C1 segment of cervical spinal cord (tissue), 14 donors: ENCODE measurements at places on chromosomes 13 and 19.

DNA sequence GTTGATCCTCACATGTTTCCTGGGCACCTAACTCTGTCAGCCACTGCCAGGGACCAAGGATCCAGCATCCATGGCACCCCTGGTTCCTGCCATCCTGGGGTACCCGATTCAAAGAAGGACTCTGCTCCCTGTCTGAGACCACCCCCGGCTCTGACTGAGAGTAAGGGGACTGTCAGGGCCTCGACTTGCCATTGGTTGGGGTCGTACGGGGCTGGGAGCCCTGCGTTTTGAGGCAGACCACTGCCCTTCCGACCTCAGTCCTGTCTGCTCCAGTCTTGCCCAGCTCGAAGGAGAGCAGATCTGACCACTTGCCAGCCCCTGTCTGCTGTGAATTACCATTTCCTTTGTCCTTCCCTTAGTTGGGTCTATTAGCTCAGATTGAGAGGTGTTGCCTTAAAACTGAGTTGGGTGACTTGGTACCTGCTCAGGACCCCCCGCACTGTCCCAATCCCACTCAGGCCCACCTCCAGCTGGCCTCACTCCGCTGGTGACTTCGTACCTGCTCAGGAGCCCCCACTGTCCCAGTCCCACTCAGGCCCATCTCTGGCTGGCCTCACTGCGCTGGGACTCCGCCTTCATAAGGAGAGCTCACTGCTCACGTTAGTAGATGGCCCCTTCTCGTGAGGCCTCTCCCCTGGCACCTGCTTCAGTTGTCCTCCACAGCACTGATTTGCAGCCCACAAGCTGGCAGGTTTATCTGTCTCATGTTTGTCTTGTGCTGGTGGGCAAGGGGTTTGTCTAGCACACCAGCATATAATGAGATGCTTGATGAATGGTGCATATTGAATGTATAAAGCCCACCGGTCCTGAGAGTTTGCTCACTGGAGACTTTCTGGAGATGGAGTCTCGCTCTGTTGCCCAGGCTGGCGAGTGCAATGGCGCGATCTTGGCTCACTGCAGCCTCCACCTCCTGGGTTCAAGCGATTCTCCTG lies 3.9 kb downstream of the RPL28 start:
- no peak for DNase-seq

DNA sequence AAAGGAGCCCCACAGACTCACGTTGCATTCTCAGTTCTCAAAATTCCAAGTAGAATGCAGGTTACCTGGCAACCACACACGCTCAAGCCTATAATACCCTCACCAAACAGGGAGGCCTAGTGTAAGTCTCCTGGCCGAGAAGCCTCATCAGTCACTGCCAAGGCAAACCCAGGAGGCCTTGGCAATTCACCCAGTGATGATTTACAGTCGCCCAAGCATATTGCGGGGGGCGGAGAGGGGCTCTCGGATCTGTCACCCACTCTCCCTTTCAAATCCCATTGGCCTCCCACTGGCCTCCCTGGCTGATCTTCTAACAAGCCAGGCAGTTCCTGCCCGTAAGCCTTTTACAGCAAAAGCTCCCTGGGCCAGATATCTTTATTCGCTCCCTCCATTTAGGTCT lies 1.1 kb downstream of the AKAP8L start:
- DNase-seq, result no peak

- no peak for DNase-seq
Observed at GRCh38 chr13:97141564-97142005, 80.5 kb upstream of the MBNL2 start.

DNA sequence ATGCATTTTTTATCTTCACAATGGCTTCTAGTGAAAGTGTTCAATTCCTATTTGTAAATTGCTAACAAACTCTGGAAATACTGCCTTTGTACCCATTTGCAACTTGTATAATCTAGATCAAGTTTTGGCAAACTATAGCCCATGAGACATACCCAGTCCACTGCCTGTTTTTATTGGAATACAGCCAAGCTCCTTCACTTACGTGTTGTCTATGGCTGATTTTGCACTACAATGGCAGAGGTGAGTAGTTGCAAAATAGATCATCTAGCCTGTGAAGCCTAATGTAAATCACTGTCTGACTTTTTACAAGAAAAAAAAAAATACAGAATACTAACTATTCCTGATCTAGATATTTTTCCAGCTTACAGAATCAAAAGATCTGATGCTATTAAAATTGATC lies 37.1 kb downstream of the DZIP1 start:
- DNase-seq, result no peak

- DNase-seq, result no peak
Observed at GRCh38 chr19:35643255-35644205, 2.0 kb downstream of the ETV2 start.

GRCh38 chr13:83531022-83531421 lies 351.3 kb downstream of the SLITRK1 start:
- DNase-seq, result no peak

GRCh38 chr13:19060311-19061002 lies 121.2 kb downstream of the TUBA3C start:
- no peak for DNase-seq

DNA sequence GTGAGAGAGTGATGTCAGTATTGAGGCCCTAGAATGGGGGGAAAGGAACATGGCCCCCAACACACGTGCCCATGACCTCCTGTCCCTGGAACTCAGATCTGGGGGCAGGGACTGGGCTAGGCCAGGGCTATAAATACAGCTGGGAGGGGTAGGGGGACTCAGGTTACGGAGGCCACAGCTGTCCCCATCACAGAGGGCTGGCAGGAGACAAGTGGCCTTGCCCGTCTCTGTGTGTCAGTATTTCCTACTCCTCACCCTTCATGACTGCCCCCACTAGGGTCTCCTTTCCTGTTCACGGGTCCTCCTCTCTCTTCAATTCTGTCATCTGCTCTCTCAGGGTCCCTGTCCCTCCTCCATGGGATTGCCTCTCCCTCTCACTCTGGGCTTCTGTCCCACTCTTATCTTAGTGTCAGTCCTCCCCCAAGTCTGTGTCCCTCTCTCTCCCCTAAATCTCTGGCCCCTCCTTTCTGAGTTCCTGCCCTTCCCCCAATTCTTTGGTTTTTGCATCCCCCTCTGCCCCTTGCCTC lies 687 bp upstream of the HRC start:
- DNase-seq, result no peak

DNA sequence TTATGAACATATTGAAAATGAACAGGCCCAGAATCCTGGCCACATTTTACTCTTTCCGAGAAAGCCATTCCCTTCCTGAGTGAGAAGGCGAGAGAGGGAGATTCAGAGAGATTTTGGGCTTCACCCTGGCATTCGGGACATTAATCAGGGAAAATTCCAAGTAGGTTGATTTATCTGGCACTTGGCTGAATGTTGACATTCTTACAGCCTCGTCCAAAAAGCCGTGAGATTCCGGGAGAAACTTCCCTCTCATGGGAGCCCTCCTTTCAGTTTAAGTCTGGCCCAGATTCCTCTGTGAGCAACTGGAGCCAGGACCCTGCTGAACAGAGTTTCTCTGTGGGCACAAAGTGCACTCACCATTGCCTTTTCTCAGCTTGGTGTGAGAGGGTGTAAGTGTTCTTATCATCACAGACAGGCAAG lies 129.2 kb upstream of the PEG3 start:
- DNase-seq, result no peak

- peak; percentile 65 for DNase-seq
Observed at GRCh38 chr19:5585461-5586299, 17.9 kb upstream of the TINCR start.

GRCh38 chr19:3652422-3652821 lies 25.8 kb upstream of the CACTIN start:
- no peak for DNase-seq

- DNase-seq, result no peak
Observed at GRCh38 chr13:103078158-103078557, 11.9 kb upstream of the SLC10A2 start.

- DNase-seq, result no peak
Observed at GRCh38 chr19:53581871-53582279, 43.9 kb downstream of the ZNF331 start.

- DNase-seq, result no peak
Observed at GRCh38 chr13:44506719-44507118, 69.4 kb downstream of the TSC22D1 start.

DNA sequence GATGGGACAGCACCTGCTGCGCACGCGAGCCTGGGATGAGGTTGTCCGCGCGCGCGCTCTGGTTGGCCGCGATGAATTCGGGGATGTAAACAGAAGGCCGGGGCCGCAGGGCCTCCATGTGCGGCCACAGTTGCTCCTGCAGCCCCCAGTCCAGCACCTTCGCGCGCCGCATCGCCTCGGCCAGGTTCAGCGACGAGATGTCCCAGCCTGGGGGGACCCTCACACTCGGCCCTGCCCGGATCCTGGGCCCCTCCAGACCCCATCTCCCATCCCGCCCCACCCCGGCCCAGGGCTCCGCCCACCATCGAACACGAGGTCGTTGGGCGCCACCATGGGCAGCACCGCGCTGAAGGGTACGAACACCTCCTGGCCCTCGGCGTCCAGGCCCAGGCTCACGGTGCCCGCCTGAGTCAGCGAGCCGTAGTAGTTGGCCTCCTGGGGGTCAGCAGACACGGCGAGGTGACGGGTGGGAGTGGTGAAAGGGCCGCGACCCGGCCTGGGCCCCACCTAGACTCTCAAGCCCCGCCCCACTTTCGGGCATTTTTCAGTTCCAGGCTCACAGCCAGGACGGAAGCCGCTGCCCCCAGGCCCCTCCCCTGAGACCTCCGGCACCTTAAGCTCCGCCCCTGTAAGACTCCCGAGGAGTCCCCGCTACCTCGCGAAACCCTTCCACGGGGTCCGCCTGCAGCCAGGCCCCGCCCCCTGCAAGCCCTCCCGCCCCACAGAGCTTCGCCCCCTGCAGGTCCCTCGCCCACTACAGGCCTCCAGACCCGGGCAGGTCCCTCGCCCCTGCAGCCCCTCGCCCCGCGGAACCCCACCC lies 1.1 kb downstream of the ISYNA1 start:
- DNase-seq, result no peak

DNA sequence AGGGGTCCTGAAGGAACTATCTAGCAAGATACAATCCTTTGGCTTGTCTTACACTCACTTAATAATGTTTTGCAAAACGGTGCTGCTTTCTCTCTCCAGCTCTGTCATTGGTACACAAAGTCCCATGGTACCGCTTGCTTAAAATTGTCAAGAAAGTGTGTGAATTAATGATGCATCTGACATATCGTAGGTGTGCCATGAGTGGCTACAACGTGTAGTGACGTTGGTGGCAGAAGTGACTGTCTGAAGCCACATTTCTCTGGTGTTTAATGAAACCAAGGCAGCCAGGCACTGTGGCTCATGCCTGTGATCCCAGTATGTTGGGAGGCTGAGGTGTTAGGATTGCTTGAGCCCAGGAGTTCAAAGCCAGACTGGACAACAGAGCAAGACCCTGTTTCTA lies 2.6 kb downstream of the HSH2D start:
- no peak for DNase-seq

- DNase-seq, result no peak
Observed at GRCh38 chr13:97057176-97057575, 62.9 kb upstream of the OXGR1 start.

DNA sequence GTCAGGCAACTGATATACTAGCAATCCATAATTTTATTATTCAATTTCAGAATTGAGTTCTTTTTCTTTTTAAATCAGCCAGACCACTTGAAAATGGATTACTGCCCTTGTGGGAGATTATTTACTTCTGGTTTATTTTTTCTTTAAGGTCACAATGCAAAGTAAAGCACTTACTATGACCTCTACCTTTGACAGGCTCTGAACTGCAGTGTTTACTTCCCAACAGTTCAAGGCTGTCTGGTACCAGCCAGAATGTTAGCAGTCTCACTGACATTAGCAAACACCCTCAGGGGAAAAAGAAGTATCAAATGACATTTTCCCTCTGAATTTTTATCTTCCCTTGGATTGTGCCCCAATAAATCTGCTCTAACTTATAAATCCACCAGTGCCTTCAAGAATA lies 57.5 kb downstream of the RAP2A start:
- DNase-seq, result no peak

DNA sequence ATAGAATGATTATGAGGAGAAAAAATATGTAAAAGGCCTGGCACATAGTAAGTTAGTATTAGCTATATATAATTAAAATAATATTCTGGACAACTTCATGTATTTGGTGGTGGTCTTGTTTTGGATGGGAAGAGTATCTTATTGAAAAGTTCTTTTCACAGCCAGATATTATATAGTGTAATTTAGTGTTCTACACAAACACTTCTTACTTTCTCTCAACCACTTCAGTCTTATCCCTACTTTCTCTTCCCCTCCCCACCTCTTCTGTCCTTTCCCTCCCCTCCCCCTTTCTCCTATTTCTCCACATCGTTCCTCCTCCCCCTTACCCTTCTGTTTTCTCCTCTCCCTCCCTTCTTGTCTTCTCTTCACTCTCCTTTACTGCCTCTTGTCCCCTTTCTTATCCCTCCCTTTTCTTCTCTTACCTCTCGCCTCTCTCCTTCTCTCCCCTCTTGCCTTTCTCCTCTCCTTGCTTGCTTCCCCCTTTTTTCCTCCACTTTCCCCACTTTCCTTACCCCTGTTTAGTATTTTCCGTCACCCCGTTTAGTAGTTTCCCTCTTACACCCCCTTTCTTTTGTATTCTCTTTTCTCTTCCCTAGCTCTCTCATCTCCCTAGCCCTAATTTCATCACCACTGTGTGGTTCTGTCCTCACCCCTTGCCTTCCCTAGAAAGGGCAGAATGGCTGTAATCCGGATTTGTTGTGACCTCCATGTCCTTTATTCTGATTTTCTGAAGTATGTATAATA lies 107.2 kb upstream of the MLNR start:
- no peak for DNase-seq

DNA sequence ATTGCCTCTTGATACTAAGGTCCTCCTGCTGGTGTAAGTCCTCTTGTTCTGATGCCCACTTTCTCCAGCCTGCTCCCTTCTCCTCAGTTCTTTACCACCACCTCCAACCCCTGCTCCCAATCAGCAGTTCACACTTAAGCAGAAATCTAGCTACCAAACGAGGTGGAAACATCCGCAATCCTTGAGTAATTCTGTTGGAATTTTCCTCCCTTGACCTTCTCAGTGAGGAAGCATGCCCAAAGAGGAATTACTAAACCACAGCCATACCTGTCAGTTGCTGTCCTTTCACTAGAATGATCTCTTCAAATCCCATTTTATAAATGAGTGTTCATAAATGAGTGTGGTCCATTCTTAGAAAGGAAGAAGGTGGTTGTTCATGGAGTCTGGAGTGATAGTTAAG lies 289.9 kb downstream of the DACH1 start:
- DNase-seq, result no peak

- DNase-seq, result no peak
Observed at GRCh38 chr13:20877902-20878301, 24.6 kb downstream of the XPO4 start.

DNA sequence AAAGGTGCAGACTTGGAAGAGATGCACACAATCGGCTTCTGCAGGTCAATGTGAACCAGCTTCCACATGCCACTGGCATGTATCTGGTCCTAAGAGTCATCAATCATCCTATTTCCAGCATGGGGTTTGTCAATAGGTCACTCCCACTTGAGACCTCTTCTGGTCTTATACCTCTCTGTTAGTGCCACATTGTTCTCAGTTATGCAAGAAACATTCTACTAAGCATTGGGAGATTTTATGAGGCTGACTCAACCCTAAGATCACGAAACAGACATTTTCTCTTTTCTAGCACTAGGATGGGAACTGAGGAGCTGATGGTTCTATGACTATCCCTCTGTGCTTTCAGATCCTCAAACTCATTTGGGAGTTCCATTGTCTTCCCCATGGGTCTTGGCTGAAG lies 581.5 kb upstream of the KLF12 start:
- DNase-seq, result no peak
